Hippocampal formation (tissue), 2 donors: ENCODE measurements at places on chromosomes 13 and 19.

- DNase-seq = peak; percentile 78
Observed at GRCh38 chr19:11479090-11479897, 1.6 kb downstream of the ELAVL3 start.

DNA sequence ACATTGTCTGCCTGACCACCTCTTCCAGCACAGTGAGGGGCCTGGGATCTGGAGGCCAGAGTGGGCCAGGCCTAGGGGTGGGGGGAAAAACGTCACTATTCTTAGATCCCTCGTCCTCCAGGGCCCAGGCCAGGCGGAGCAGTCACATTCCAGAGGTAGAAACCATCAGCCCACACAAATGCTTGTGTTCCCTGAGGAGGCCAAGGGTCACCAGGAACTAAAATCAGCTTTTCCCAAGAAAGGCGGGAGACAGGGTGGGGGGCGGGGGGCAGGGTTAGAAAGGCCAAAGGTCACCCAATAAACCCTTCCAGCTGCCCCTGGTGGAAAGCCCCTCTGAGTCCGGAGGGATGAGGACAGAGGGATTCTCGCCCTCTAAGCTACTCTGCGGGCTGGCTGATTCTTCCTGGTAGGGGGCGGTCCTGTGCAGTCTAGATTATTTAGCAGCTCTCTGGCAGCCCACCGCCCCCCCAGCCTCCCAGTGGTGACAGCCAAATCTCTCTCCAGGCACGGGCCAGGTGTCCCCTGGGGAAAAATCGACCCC lies 23.5 kb upstream of the CCL25 start:
- no peak for DNase-seq

DNA sequence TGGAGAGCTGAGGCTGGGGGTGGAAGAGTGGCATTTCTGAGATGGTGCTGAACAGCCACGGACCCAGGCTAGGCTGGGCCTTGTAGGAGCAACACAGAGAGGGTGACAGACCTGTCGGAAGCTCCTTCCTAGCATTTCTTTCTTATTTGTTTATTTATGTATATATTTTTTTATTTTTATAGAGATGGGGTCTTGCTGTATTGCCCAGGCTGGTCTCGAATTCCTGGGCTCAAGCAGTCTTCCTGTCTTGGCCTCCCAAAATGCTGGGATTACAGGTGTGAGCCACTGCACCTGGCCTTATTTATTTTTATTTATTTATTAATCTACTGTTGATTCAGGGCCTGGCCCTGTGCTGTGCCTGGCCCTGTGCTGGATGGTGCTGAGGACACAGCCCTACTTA lies 6.5 kb downstream of the CIC start:
- DNase-seq = no peak

DNA sequence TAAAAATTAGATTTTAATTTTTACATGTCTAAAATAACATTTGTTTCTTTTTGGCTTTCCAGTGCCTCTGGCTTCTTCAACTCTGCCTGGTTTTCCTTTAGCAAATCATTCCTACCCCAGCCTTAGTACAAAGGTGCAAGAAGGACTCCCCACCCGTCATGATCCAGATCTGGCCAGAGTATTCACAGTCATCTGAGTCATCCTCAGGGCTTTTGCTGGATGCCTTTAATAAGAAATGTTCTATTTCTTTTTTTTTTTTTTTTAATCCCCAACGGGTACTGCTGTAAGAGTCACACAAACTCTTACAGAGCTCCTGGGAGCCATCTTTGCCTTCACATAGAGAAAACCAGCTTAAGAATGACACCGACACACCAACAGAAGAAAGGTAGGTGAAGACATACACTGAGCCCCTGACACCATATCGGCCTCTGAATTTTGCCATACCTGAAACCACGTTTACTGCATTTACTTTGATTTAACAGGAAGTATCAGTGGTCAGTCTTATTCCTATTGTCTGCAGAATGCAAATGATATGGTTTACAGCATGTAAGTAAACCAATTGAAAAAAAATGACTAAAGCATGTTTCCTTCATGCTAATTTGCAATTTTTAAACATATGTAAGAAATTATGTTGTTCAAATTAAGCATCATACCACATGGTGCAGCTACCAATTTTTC lies 184.4 kb downstream of the NALCN start:
- no peak for DNase-seq

GRCh38 chr19:56321989-56322440 lies 7.4 kb upstream of the ZSCAN5A start:
- DNase-seq = no peak
